ENCODE measurements at places on chromosomes 2 and 18. TPM values are rescaled to one million over a fixed set of nuclear protein-coding genes. Genes with fewer than 3 reads are reported as not detected.

Gene VWC2L
- total RNA-seq: not detected

Gene LRRTM1
- total RNA-seq: not detected

Gene ABCB11
- not detected for total RNA-seq

Gene GALR1
- not detected for total RNA-seq

Gene TGFA
- total RNA-seq: not detected

Gene PGAP1
- total RNA-seq: 9.0 TPM

Gene SOX11
- under 0.01 TPM for total RNA-seq

Gene LIMS2
- total RNA-seq: 9.6 TPM

Gene IKZF2
- 1.1 TPM for total RNA-seq

Gene CNGA3
- not detected for total RNA-seq

Gene NEU4
- total RNA-seq: not detected

Gene SLC19A3
- 2.4 TPM for total RNA-seq

Gene PRKRA
- total RNA-seq: 52.0 TPM
